ENCODE measurements at places on chromosomes 16 and 17.

- DNase-seq, result no peak
Measured at GRCh38 chr17:43599046-43599395, 52.9 kb upstream of the ETV4 start.

DNA sequence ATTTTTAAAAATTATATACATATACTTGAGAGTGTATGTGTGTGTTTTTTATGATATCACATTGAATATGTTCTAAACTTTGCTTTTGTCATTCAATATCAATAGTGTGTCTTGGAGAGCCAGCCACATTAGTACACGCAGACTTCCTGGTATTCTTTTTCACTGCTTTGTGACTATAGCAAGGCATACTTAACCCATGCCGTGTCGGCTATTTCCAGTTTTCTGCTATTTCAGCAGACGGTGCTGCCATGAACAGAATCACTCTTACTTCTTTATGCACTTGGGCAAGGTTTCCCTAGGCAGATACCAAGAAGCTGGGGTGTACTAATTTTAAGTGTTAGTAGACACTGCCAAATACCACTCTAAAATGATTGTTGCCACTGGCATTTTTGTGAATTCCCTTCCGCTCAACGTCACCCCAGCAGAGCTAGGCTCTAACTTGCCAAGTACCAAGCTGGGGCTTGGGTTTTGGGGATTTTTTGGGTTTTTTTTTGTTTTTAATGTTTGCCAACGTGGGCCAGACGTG is 134.9 kb downstream of the SOCS1 start:
- no peak for DNase-seq

DNA sequence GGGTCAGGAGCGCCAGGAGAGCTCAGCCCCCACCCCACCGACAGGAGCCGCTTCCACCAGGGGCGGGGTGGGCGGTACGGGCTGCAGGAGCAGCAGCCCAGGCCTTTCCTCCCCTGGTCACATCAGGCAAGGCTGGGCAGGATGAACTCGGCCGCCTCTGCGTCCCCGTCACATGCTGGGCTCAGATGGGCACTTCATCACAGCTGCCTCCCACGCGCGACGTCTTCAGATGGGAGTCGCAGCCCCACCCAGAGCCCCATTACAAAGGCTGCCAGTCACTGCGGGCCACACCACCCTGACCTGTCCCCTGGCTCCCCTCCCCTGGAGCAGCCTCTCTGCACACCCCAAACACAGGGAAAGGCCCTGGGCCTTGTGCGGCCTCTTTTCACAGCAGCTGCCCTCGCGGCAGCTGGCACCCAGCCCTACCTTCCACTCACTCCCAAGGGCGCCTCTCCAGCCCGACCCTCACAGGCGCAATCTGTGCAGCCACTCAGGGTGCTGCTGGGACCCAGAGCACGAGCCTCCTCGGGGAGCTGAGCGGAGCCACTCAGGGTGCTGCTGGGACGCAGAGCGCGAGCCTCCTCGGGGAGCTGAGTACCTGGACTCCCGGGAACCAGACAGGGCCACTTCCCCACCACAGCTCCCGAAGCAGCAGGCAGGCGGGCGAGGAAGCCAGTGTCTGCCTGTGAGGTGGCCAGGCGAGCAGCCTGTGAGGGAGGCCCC is 4.7 kb downstream of the ZNF598 start:
- DNase-seq, result no peak

GRCh38 chr16:4293822-4294457 is 21.1 kb upstream of the TFAP4 start:
- no peak for DNase-seq

DNA sequence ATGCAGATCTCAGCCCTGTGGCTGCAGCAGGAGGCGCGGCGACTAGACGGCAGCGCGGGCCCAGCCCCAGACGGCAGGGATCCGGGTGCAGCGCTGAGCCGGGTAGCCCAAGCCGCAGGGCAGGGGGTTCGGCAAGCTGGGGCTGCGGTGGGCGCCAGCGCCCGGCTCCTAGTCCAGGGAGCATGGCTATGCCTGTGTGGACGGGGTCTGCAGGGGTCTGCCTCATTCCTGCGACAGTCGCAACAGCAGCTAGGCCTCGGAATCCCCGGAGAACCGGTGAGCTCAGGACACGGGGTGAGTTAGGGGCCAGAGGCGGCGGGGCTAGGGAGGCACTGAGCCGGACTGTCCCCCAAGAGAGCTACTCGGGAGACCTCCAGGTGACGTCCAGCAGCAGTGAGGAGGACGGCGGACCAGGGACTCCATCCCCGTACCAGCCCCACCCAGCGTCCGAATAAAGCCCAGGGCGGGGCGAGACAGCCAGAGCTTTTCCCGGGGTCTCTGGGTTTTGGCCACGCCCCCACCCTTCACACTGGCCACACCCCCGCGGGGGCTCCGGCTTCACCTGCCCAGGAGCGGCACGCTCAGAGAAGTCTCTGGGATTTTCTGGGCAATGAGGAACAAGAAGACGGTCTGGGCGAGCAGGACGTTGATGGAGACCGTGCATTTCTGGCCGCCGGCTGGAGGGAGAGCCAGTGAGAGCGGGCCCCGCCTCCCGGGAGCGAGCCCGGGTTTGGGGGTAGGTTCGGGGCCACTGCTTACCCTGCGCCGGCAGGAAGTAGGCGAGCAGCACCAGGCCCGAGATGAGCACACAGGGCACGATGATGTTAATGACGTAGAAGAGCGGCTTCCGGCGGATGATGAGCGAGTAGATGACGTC is 1.1 kb downstream of the C17orf107 start:
- DNase-seq, result peak; percentile 24

DNA sequence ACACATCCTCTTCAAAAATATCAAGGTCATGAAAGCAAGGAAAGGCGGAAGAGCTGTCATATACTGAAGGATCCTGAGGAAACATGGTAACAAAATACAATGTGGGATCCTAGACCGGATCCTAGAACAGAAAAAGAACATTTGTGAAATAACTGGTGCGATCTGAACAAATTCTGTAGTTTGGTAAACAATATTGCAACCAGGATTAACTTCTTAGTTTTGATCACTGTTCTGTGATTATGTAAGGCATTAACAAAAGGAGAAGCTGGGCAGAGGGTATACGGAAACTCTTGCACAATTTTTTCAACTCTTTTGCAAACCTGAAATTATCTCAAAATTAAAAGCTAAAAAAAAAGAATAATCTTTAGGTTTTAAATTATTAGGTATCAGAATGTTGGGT is 109.7 kb downstream of the TRIM37 start:
- no peak for DNase-seq

- DNase-seq, result no peak
Measured at GRCh38 chr16:74100395-74101326, 196.0 kb upstream of the PSMD7 start.

GRCh38 chr17:58301504-58302150 is 20.9 kb upstream of the MPO start:
- DNase-seq, result no peak

DNA sequence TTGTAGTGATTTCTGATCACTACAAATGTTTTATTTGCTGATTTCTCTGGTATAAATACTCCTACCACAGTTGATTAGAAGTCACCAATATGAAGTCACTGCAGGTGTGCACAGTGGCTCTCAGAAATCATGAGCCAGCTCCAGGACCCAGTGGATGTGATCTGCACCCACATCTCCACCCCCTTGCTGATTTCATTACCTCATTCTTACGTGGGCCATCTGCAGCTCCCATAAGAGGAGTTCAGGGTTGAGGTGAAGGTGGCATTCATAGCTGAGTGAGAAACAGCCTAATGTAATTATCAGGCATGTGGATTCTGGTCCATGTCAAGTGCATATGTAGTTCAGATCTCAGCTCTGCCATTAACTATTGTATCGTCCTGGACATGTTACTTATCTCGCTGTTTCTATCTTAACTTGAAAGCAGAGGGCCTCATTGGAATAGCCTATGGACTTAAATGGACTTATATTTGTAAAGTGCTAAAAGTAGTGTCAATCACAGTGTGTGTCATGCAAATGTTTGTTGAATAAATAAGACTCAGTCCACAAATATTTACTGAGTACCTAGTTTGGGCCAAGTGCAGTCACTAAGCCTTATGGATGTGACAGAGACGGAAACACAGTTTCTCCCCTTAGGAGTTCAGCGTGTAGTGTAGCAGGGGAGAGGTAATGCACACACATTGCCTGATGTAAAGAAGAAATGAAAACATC is 40.7 kb upstream of the ZKSCAN2 start:
- DNase-seq, result no peak

- DNase-seq, result no peak
Measured at GRCh38 chr16:12449374-12449773, 354.3 kb downstream of the CPPED1 start.

GRCh38 chr16:30903002-30903401 is 6.6 kb downstream of the CTF1 start:
- no peak for DNase-seq

- no peak for DNase-seq
Measured at GRCh38 chr16:50699326-50700159, 6.1 kb downstream of the NOD2 start.

DNA sequence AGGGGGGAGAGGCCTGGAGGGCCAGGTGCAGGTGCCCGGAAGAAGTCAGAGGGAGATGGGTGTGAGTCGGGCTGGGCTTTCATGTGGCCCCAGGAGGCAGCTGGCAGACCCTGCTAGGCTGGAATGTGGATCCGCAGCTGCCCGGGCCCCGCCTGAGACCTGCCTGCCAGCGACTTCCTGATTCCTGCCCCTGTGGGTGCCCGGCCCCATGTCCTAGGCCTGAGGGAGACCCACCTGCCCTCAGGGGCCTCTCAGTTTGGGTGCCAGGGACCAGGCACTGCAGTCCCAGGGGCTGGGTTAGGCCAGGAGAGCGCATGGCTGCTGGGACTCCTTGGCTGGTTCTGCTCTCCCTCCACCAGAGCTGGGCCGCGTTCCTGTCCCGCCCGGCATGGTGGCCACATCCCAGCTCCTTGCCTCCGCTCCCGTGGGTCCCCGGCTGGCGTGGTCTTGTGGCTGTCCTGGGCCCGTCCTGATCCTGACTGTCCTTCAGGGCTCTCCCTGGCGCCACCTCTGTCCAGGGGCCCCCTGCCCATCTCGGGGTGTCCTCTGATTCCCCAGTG is 22.1 kb upstream of the SPNS2 start:
- no peak for DNase-seq

- no peak for DNase-seq
Measured at GRCh38 chr16:23866621-23867020, 30.8 kb downstream of the PRKCB start.

DNA sequence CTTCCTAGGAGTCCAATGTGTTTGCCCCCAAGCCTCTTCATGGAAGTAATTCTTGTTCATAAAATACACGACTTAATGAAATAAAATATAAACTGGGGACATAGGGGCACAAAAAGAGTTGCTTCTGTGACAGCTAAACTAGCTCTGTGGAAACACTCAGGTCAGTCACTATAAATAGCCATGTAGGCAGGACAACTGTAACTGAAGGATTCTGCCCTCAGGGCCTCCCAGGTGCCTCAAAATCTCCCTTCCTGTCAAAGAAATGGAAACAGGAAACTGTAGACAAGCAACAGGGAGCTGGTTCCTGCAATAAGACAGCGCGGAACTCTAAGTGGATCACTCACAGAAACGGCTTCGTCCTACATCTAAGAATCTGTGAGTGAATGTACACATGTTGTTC is 178.1 kb upstream of the ZFHX3 start:
- DNase-seq, result no peak

GRCh38 chr17:39927929-39928857 is 661 bp downstream of the LRRC3C start:
- DNase-seq, result no peak

DNA sequence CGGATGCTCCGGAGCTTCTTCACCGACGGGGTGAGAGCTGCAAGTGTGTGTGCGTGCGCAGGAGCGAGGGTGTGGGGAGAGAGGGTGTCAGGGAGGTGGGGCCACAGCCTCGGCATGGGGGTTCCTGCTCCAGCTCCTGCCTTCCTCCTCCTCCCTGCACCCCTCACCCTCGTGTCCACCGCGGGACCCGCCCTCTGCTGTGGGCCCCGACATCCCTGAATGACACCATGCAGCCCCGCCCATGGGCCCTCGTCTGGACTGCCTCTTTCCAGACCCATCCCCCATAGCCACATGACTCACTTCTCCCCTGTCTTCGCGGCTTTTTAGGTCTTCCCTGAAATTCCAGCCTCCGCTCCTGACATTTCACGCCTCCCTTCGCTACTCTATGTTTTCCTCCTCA is 41.6 kb downstream of the ARHGAP23 start:
- DNase-seq, result no peak

GRCh38 chr16:70642633-70643032 is 3.7 kb upstream of the IL34 start:
- DNase-seq, result no peak

DNA sequence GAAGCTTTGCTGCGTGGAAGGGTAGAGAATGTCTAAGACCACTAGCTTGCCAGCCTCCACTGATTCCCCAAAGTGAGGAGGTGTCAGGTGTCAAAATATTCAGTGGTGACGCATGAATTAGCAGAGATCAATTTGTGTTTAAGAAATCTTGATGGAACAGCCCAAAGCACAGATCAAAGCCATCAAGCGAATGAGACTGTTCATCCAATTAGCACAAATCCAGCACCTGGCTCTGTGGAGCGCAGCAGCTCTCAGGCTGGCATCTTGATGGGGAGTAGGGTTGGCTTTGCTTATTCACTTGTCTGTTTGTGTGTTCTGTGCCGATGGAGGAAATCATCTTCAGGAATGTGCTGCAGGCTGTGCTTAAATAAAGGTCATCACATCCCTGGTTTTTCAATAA is 456.8 kb upstream of the CCL2 start:
- no peak for DNase-seq

DNA sequence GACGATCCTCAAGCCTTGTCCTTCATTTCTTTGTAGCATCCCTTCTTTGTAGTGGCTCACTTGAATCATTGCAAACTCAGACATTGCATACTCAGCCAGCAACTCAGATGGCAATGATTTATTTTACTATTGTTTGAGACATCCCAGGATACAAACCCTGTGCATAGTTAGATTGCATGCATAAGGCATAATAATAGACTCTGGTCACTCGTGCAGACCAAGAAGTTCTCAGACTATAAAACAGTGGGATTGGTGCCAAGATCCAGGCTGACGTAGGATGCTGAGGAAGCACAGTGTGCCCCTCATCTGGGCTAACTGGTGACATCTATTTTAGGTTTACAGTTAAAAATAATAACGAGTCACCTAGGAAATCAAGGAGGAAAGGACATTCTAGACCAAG is 142.3 kb downstream of the PMP22 start:
- no peak for DNase-seq

GRCh38 chr16:23858542-23858941 is 22.8 kb downstream of the PRKCB start:
- DNase-seq, result no peak

DNA sequence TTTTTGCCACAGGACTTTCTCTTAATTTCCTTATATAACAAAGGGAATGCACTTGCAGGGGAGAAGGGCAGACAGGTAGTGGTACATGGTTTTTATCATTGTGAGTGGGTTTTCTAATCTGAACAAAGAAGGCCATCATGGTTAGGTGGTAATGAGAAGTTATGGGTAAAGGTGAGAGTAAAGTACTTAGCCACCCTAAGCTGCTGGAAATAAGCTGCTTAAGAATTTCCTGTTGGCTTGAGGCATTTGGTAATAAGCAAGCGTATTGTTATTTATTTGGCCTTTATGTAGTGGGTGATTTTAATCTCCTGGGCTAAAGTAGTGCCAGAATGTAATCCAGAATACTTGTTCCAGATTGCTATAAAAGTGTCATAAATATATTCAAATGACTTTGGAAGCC is 27.1 kb downstream of the TAC4 start:
- DNase-seq, result no peak
